Adipocyte (in vitro differentiated cells): ENCODE measurements at places on chromosomes 16 and 17.

- peak; percentile 25 for DNase-seq
These were observed 7.2 kb upstream of the AATK start for GRCh38 chr17:81173052-81173761.

DNA sequence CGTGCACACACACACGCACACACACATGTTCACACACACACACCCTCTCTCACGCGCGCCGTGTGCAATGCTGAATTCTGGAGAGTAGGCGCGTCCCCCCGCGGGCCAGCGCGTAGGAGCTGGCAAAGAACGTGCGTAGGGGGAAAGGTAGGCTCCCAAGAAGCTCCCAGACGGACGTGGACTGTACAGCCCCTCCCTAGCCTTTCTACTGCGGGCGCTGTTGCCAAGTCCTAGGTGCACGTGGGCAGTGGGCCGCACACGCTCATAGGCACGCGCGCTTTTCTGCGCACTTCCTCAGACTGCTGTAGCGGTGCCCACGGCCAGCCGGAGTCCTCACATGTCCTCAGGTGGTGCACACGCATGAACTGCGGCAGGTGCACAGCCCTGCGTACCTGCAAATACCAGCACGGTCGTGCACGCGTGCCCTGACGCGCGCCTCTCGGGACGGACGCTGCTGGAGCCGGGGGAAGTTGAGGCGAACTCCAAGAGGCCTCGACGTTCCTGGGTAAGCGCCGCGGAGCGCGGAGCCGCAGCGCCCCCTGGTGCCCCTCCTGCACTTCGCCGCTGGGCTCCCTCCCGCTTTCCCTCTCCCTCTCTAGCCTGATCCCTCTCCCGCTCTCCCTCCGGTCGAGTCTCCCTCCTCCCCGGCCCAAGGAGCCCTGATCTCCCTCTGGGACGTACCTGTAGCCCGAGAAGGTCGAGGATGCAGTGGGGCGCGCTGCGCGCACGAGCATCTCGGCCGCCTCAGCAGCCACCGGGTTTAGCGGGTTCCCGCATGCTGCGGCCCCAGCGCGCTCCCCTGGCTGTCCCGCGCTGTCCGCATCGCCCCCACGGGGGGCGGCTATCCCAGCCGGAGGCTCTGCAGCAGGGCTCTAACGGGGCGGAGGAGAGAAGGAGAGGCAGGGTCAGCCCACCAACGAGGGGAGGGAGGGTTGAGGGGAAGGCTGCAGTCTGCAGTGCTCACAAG, 749 bp downstream of the GRIN2A start:
- DNase-seq: peak; percentile 75

DNA sequence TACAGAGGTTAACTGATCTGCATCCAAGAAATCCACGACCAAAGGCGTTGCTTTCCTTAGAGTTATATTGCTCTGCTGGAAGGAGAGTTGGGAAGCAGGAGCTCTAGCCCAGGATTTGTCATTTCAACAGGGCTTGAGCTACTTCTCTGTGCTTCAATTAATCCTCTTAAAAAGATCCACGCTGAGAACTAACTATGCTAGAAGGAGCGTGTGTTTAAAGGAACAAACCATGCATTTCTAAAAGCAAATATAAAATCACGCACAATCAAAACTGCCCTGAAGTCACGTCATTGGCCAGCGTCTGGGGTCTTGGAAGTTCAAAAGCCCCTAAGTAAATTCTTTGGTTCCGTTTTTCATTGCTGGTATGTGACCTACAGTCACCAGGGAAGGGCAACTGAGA, 1.1 kb downstream of the ARL6IP1 start:
- DNase-seq: peak; percentile 31

GRCh38 chr17:12773153-12773552, 16.1 kb upstream of the ARHGAP44 start:
- no peak for DNase-seq

DNA sequence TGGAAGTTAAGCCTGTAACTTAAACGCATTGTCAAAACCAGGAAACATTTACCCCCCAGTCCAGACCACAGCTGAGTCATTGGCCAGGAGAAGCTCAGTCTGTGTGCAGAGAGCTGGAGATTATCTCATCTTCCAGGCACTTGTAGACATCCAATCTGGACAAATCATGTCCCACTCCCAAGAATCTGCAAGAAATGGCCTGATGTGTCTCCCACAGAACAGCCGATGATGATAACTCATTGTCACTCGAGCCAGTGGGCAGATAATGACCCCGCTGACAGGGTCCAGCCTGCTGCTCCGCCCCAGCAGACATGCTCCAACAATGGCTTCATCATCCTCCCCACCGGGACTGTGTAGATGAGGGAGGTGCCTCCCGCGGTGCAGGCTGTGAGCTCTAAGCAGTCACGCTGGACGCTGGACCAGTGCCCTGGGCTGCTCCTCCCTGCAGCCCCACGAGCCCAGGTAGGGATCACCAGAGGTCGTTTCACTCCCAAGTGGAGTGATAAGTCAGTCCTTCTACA, 322.5 kb downstream of the C16orf95 start:
- DNase-seq: peak; percentile 78

DNA sequence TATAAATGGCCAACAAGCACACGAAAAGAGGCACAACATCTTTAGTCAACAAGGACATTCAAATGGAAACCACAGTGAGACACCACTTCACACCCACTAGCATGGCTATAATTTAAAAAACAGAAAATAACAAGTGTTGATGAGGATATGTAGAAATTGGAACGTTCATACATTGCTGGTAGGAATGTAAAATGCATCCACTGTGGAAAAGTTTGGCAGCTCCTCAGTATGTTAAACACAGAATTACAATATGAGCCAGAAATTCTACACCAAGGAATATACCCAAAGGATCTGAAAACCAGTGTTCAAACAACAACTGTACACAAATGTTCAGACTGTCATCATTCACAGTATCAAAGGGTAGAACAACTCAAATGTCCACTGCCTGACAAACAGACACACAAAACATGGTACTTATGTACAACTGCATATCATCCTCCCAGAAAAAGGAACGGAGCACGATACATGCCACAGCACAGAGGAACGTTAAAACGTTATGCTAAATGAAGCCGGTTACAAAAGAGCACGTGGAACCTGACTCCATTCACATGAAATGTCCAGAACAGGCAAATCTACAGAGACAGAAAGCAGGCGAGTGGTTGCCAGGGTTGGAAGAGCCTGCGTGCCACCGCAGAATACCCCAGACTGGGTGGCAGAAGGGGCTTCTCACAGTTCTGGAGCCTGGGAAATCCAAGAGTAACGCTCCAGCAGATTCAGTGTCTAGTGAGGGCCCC, 32.8 kb upstream of the METRNL start:
- no peak for DNase-seq
